Hematopoietic multipotent progenitor cell treated with erythropoietin and hydrocortisone succinate and interleukin-3 and kit ligand, for 15 days (in vitro differentiated cells): ENCODE measurements at places on chromosomes 16 and 17.

GRCh38 chr16:86545954-86546637 lies 8.9 kb downstream of the MTHFSD start:
- no peak for DNase-seq

DNA sequence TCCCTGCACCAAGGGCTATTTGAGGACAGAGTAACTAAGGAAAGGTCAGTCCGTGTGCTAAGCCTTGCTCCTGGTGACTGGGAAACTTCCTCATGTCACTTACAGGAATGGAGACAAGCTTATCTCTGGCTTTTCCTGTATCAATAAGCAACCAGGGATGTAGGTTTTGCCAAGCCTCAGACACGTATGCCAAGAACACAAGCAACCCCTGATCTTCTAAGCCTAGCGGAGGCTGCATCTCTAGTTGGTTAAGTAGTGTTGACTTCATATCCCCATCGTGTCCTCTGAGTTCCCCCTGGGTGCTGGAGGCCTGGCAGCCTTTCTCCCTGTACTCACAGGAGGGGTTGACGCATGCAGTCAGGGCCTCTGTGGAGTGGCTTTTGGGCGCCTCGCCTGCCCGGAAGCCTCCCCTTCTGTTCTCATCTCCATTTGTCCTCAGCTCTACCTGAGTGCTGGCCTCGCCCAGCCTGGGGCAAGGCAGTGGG lies 1.4 kb upstream of the C1QTNF1 start:
- DNase-seq: no peak

- no peak for DNase-seq
Measured at GRCh38 chr16:73427164-73427563, 379.2 kb upstream of the ZFHX3 start.

DNA sequence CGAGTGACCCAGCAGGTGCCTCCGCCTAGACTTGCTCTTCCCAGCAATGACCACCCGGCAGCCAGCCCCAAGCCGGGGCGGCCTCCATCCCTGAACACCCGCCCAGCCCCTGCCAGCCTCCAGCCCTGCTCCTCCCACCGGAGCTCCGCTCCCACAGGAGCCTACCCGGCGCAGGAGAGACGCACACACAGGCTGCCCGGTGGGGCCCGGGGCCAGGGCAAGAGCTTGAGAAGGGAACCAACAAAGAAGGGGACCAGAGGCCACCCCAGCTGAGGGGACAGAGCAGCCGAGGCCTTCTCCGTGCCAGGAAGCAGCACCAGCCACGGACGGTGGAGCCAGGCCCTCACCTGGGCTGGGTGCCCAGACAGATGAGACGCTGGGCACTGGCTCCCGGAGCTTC lies 13.8 kb downstream of the PKD1 start:
- no peak for DNase-seq

- no peak for DNase-seq
Measured at GRCh38 chr17:82384730-82385481, 13.3 kb downstream of the UTS2R start.

GRCh38 chr16:49849037-49849753 lies 6.7 kb downstream of the ZNF423 start:
- DNase-seq: no peak

DNA sequence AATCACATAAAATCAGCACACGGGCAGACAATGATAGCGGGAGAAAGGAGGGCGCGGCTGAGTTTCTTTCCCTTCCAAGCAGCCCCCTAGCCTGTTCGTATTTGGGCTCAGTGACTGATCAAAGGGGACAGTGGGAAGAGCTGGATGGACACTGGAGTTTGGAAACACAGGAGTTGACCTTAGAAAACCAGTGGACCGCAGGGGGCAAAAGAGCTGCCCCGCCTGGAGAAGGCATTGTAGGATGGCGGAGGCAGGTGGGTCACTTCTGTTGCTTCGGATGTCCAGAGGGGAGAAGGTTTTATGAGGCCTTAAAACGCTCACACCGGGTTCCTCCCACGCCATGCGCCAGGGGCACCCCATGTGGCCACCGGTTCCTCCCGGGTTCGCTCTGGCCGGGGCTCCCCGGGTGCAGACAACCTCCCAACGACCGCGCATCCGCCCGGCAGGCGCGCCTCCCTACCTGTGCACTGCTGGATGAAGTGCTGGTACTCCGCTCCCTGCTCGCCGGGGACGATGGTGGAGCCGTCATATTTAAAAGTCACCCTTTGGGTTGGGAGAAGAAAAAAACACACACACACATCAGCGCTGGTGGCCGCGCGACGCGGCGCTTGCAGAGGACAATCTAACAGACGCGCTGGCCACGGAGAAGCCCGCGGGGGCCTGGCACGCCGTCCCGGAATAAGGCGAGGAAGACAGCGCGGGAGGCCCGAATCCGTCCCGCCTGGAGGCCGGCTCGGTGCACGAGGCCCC lies 662 bp downstream of the COTL1 start:
- no peak for DNase-seq

DNA sequence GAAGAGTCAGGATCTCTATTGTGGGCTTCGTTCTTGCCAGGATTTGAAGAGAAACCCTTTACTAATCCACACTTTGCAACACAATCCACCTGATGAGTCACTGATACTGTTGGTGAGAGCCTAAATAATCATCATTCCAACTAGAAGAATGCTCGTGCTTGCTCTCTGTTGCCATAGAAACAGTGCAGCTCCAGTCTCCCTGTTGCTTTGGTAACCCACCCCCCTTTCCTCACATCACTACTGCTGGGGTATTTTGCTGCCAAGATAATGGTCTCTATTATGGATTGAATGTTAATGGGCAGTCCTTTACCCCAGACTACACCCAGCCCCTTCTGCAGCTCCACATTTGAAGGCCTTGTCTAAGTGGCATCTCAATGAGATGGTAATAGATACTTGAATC lies 190.4 kb downstream of the ABCC12 start:
- DNase-seq: no peak

GRCh38 chr16:1859650-1860049 lies 12.3 kb downstream of the MEIOB start:
- DNase-seq: peak; percentile 64

DNA sequence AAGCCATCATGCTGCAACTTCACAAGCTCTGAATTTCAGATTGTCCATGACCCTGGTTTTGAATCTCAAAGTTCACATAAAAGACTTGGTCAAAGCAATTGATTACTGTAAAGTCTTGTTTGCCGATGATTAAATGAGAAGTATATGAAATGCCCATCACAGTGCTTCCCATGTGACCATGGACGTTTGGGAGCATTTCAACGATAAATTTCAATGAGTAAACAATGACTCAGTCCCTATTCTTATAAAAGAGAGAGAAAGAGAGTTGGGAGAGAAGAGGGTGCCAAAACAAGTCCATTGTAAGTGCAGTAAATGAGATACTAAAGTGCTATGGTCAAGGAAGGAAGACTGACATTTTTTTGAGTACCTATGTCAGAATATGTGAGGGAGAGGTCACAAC lies 276.9 kb downstream of the SOX9 start:
- DNase-seq: no peak

- no peak for DNase-seq
Measured at GRCh38 chr16:11632455-11632939, 35.8 kb upstream of the SNN start.

GRCh38 chr17:58611331-58611730 lies 80.5 kb downstream of the TEX14 start:
- DNase-seq: no peak

GRCh38 chr17:37088459-37088858 lies 139.7 kb downstream of the AATF start:
- no peak for DNase-seq

GRCh38 chr17:10295728-10296343 lies 77.0 kb downstream of the MYH13 start:
- peak; percentile 19 for DNase-seq

- no peak for DNase-seq
Measured at GRCh38 chr17:18041776-18042175, 2.6 kb downstream of the GID4 start.

DNA sequence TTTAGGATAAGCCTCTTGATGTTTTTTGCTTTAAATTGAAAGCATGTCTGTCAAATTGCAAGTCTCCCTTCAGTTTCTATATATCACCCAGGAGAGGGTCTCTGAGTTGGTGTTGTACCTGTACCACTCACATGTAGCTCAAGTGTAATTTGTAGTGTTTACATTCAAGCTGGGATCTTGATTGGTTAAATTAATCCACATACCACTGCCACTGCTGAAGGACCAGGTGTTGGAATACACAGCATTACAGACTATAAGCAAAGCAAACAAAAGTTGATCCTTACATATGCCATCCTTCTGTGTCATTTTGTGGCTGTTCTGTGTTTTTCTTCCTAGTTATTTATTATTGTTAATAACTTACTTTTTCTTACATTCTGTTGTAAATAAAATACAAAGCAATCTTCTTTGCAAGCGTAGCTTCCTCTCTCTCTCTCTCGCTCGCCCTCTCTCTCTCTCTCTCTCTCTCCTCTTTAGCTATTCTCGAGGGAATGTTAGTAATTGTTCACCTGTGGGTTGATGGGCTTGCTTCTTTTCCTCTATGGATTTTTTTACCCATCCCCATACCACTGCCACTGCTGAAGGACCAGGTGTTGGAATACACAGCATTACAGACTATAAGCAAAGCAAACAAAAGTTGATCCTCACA lies 20.8 kb upstream of the NOL11 start:
- DNase-seq: no peak

DNA sequence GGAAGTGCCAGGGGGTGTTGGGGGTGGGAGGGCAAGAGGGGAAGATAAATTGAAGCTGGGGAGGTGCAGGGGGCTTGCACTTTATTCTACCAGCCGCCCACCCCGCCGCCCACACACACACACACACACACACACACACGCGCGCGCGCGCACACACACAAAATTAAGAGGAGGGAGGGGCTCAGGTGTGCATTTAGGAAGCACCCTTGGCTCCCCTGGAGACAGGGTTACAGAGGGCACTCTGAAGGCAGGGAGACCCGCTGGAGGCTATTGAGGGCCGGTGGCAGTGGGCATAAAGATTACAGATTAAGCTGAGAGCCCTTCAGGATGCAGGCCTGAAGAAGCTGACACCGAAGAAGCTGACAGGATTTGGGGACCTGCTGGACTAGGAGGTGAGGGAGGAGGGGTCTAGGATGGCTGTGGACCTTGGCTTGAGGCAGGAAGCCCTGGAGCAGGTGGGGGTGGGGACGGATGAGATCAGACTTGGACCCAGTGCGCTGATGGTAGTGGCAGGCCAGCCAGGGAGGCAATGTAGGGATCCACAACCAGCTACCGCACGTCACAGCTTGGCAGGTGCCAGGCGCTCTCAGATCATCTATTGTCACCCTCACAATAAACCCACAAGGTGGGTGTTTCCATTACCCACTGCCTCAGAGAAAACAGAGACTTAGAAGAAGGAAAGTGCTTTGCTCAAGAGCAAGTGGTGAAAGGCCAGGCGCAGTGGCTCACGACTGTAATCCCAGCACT lies 772 bp upstream of the SAMD14 start:
- DNase-seq: no peak

DNA sequence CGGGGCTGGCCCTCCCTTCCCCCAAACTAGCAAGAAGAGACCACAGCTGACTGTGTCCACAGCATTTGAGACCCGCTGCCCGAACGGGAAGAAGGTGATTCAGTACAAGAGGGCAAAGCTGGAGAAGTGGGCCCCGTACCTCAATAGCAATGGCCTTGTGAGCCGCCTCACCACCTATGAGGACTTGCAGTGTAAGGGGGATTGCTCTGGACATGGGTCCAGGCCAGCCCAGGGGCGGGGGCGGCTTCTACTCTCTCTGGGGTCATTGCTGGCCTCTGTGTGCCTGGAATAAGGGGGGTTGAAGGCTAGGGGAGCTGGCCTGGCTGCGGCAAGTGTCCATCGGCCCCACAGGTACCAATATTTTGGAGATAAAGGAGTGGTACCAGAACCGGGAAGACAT lies 12.9 kb upstream of the KATNB1 start:
- DNase-seq: no peak

DNA sequence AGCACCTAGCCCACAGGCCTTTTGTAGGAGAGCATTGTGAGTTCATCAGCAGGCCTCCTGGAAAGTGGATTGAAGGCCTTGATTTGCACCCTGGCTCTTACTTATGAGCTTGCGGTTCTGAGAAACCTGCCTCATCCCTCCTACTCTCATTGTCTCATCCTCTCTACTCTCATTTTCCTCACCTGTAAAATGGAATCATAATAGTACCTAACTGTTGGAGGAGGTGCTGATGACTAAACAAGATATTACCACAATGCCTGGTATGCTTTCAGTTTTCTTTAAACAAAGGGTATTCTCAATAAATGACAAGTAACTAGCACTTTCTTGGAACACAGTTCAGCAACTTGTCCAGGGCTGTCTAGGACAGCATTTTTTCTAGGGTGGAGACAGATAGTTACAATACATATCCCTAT lies 243.1 kb upstream of the MAF start:
- DNase-seq: no peak
